Eye (tissue), 1 donor: ENCODE measurements at places on chromosomes 13 and 19.

DNA sequence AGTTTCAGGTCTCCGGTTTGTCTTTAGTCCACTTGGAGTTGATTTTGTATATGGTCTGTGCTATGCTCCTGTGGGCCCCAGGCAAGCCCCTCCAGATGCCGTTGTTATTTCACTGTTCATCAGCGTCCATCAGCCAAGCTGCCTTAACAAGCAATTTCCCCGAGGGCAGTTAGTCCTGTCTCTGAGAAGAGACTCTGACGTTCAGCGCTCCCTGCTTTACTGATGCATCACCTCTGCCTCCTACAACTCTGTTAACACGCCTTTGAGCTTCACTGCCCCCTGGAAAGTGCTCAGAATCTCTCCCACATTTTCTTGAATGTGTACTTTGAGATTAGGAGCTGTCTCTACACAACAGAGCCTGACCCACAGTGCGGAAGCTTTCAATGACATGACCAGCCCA is 41.8 kb upstream of the UBAC2 start:
- peak; percentile 70 for DNase-seq

DNA sequence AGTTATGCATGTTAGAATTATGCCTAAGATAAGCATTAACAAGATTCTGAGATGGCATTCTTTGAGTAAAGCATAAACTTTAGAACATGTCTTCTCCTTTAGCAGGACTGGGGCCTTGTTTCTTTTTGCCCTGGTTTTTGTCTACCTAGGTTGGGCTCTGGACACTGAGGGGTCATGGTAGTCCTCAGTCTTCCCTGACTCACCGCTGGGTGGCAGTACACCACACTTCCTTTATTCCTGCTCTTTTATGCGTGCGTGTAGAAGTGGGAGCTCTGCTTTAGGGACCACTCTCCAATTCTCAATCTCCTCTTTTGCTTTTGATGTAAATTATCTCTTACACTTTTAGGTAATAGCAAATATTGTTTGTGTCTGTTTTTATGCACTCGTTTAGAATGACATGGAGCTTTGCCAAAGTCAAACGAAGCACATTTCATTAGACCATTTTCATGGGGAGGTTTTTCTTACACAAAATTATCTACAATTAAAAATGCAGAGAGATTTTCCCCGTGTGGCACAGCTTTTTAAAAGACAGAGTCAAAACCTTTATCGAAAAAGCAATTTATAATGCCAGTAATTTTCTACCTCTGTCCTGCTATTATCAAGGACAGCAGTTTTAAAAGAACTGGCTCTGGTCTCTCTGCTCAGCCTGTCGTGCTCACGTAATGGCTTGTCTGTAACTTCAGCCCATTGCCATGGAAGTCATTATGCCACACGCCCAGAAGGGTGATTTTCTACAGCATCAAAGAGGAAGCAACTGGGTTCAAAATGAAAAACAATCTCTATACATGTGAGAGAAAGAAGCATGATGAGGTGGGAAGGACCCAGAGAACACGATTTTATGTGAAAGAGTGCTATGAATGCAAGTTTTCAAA is 413.9 kb downstream of the COG6 start:
- DNase-seq: peak; percentile 93

DNA sequence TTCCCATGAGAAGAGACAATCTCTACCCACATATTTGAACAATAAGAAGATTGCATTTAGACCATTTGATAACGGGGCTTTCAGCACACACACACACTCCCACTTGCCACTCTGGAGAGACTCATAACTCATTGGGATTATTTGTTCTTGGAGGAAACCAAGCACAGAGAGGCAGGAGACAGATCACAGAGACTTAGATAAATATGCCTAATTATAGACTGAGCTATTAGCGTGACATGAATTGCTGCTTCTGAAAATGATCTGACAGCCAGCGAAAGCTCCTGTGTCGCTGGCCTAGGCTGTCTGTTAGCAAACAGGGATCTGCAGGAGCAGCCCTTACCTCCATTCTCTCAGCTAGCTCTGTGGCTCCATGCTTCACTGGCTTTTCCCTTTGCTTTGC is 111.4 kb downstream of the CCNA1 start:
- DNase-seq: no peak

DNA sequence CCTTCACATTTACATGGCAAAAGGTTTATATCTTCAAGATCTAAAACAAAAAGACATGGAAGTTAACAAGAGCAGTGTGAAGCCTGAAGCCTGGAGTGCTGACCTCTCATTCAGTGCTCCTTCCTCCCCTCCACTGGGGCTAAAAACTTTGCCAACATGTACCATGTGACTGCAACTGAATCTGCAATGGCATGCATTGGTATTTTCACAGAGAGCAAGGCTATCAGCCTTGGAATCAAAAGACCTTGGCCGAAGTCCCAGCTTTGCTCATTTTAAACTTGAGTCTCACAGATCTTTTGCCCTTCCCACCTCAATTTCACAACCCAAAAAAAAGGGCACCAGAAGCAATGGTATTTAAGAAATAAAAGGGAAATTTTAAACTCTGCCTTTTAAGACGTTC is 325.1 kb downstream of the DCT start:
- no peak for DNase-seq

GRCh38 chr19:47363758-47364531 is 14.8 kb downstream of the DHX34 start:
- DNase-seq: no peak

DNA sequence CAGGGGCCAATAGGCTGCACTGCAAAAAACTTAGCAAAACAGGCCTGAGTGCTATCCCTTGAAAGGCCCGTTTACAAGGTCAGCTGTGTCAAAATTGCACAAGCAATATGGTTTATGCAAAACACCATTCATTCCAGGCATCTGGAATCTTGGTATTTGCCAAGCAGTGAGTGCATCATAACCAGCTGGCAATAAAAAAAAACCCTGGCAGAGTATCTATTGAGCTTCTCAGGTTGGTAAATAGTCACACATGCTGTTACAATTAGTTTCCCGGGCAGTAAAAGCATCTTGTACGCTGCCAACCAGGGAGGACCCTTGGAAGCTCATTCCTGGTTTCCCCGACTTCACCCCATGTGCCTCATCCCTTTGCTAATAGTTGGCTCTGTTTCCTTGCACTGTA is 21.3 kb downstream of the ZNF77 start:
- DNase-seq: peak; percentile 24

GRCh38 chr13:59950266-59950665 is 213.5 kb downstream of the DIAPH3 start:
- DNase-seq: no peak

- DNase-seq: no peak
Observed at GRCh38 chr13:78298657-78299056, 304.7 kb downstream of the POU4F1 start.

GRCh38 chr19:6091771-6092291 is 18.5 kb downstream of the RFX2 start:
- DNase-seq: peak; percentile 51

GRCh38 chr19:48511800-48512503 is at the start of gene LMTK3:
Gene LMTK3, minus strand, starts transcription at chr19:48511835. Its CDS starts 259 bp downstream, at chr19:48511576.
- DNase-seq: peak; percentile 85

GRCh38 chr13:40813667-40814454 is 24.4 kb downstream of the SLC25A15 start:
- DNase-seq: no peak

DNA sequence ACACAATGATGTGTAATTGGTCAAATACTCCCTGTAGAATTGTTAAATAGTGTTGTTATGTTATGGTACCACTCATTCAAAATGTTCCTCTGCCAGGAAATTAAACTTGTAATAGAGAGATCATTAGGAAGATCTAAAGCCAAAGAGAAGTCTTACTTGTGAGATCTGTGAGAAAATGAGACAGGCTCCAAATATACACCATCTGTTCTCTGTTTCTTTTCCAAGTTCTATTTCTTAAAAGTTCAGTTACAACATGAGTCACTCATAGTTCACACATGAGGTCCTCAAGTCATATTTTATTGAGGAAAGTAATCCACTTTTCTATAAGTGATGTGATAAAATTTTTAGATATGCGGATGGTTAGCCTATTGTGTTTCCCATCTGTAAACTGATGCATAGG is 1038.1 kb upstream of the PRR20A start:
- no peak for DNase-seq

GRCh38 chr19:50922317-50922853 is 11.2 kb upstream of the KLK4 start:
- DNase-seq: peak; percentile 93

GRCh38 chr19:2517881-2518601 is 42.1 kb downstream of the GADD45B start:
- DNase-seq: no peak

- no peak for DNase-seq
Observed at GRCh38 chr19:4115050-4115817, 8.7 kb downstream of the MAP2K2 start.

GRCh38 chr13:95180513-95181245 is 120.6 kb downstream of the ABCC4 start:
- DNase-seq: no peak

DNA sequence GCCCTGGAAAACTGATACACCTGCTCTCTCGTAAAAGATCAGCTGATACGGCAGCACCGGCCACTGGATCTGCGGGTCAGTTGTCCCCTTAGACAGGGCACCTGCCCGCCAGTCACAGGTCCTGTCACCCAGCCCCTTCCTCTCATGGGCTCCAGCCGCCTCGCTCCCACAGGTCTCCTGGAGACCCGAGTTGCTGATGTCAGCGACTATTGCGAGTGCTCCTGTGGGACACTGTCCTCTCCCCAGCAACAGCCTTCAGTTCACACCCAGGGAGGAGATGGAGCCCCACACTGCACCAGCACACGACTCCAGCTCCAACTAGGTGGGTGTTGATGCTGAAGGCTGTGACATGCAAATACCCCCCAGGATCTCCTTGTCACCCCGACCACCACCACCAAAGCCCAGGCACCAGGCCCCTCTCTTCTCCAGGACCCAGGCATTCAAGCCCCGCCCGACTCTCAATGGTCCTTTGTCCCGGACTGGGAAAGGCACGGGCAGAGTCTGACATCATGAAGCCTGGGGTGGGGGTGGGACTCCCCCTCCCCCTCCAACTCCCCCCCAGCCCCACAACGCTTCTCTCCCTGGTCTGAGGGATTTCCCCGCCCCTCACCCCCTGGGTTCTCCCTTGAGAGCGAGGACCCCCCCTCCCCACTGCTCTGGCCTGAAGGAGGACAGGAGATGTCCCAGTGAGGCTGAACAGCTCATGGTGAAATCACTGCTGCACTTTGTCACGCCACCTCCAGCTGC is 1.4 kb upstream of the MAG start:
- no peak for DNase-seq

DNA sequence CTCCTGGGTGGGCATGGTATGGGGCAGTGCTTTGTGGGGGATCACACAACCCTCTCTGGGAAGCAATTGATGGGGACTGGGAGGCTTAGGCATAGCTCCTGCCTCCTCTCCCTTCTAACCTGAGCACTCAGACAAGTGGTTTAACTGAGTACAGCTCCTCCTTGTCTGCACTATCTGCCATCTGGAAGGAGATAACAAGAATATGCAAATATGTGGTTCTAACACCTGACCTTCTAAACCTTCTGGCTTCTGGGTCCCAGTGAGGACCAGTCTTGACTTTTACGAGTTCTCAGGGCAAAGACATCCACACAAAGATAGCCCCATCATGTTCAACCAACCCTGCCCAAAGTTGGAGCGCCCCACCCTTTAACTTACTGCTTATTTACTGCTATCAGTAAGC is 381.0 kb upstream of the TSHZ3 start:
- DNase-seq: no peak

- no peak for DNase-seq
Observed at GRCh38 chr13:44271031-44271455, 102.6 kb upstream of the SERP2 start.

GRCh38 chr19:3855320-3855719 is 13.5 kb downstream of the ZFR2 start:
- no peak for DNase-seq

DNA sequence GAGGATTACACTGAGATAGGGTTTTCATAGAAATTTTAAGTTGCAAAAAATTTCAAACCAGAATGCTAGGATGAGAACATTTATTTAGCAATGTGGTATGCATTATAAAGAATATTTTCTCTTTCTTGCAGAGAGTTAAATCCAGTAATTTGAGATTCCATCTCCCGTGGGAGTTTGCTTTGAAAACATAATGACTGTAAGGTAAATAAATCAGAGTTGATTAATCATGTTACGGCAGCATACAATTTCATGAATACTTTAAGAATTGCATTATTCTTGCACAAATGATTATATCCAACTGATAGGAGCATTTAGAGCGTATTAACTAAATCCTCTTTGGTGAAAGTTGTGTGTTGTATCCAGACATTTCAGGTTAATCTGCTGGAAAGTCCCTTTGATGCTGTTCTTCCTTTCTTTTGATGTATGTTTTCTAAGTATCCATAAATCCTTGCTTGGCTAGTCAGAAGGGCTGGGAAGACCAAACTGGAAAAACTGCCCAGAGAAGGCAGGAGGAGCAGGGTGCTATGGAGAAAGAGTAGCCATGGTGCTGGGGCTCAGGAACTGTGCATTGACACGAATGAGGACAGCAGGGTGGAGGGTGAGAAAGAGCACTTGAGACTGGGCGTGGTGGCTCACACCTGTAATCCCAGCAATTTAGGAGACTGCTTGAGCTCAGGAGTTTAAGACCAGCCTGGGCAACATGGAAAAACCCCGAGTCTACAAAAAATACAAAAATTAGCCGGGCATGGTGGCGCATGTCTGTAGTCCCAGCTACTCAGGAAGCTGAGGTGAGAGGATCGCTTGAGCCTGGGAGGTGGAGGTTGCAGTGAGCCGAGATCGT is 4.8 kb upstream of the GJA3 start:
- DNase-seq: no peak

- DNase-seq: peak; percentile 30
Observed at GRCh38 chr19:54674021-54674617, 11.3 kb downstream of the LILRB4 start.

- DNase-seq: no peak
Observed at GRCh38 chr13:24074678-24075077, 85.8 kb upstream of the SPATA13 start.

GRCh38 chr13:39554371-39554770 is 48.6 kb downstream of the LHFPL6 start:
- DNase-seq: no peak

GRCh38 chr13:113777311-113778260 is 18.6 kb downstream of the TMEM255B start:
- peak; percentile 70 for DNase-seq

DNA sequence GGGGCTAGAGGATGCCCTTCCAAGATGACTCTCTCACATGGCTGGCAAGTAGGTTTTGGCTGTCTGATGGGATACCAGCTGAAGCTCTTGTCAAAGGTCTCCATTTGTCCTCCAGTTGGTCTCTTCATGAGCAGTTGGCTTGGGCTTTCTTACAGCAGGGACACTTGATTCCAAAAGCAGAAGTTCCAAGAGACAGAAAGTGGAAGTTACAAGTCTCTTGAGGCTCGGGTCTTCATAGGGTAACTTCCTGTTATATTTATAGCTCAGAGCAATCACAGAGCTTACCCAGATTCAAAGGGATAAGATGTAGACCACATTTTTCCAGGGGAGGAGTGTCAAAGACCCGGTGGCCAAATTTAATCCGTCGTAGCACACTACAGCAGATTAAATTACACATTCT is 440.0 kb downstream of the RFC3 start:
- no peak for DNase-seq

- no peak for DNase-seq
Observed at GRCh38 chr19:35805526-35806102, 7.0 kb downstream of the PRODH2 start.

- DNase-seq: peak; percentile 38
Observed at GRCh38 chr19:1756264-1756663, 3.0 kb downstream of the ONECUT3 start.

GRCh38 chr13:80196756-80197155 is 144.2 kb downstream of the SPRY2 start:
- DNase-seq: no peak
